ENCODE measurements at places on chromosomes 7 and 10.

- DNase-seq = no peak
Observed at GRCh38 chr7:19111474-19112273, 5.8 kb downstream of the TWIST1 start.

- DNase-seq = no peak
Observed at GRCh38 chr10:43195557-43195956, 57.3 kb downstream of the CSGALNACT2 start.

- DNase-seq = peak; percentile 18
Observed at GRCh38 chr7:107982918-107983389, 20.0 kb downstream of the LAMB1 start.

- DNase-seq = no peak
Observed at GRCh38 chr7:112806156-112806555, 16.0 kb upstream of the TMEM168 start.

DNA sequence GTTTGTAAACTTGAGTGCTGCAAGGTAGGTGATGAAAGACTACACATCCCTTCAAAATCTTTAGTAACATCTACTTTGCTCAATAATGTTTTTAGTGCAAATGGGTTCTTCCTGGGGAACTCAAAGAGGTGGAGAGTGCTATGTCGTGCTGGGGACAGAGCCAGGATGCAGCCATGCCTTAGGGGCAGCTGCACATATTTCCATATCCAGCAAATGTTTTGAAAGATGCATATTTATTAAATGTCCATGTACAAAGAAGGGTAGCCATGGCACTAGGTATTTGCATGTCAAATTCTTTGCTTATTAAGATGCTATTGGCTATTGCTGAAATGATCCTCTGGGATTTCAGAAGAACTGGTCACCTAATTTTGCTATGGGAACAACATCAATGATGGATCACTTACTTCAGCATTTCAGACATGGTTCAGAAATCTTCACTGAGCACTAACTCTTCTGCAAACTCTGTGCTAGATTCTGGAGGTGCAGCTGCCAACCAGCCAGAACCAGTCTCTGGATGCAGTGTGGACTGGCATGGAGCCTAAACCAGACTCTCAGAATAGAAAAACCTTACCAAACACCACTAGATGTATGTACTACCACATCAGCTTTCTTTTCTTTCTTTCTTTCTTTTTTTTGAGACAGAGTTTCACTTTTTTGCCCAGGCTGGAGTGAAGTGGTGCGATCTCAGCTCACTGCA, 31.7 kb upstream of the DNMBP start:
- DNase-seq = no peak

- DNase-seq = no peak
Observed at GRCh38 chr10:117945651-117946050, 101.1 kb downstream of the RAB11FIP2 start.

DNA sequence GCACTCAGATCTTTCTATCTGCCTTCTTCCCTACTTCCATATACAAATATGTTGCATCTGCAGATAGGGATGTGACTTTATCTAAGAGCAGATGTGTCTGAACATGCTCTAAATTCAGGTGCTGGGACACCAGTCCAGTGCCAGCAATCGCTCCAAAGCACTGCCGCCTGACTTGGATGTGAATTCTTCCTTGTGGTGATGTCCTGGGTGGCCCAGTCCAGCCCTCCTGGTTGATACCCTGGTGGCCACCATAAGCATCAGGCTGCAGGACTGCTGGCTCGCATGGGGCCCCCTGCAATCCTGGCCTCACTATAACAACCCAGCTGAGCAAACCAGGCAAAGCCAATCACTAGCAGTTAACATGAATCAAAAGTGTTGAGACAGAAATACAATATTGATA, 149.2 kb upstream of the PDE1C start:
- no peak for DNase-seq

- no peak for DNase-seq
Observed at GRCh38 chr7:76347710-76348109, 11.1 kb downstream of the YWHAG start.

- DNase-seq = no peak
Observed at GRCh38 chr7:27299861-27300260, 57.3 kb downstream of the EVX1 start.

- no peak for DNase-seq
Observed at GRCh38 chr10:95793401-95794045, 37.6 kb downstream of the ENTPD1 start.

- DNase-seq = peak; percentile 42
Observed at GRCh38 chr7:30171766-30172447, 37.1 kb downstream of the MTURN start.

All from AG08395 (cell line).